ENCODE measurements at places on chromosomes 4 and X.

DNA sequence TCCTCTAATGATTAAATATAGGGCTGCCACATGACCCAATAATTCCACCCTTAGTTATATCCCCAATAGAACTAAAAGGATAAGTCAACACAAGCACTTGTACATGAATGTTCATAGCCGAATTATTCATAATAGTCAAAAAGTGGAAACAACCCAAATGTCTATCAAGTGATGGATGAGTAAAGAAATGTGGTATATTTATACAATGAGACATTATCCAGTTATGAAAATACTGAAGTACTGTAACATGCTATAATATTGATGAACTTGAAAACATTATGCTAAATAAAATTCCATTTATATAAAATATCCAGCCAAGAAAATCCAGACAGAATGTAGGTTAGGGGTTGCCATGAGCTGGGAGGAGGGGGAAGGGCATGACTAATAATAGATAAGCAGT is 436.7 kb upstream of the AADAT start:
- no peak for DNase-seq

DNA sequence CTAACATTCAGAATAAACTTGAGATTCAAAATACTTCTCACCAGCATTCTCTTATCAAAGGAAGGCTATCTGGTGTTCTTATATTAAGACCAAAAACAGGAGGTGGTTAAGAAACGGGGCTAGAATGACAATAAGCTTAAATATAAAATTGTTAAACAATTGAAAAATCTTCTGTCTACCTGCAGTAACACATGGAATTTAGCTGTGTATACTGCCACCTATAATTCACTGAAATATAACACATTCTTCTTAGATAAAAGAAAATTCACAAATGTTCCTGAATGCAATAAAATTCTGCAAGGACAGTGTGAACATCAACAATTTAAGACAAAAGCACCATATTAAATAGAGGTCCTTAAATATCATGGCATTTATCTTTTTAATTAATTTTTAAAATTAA is 11.5 kb upstream of the PCDH10 start:
- no peak for DNase-seq

GRCh38 chrX:130560544-130560943 is 158.8 kb downstream of the RBMX2 start:
- no peak for DNase-seq

- no peak for DNase-seq
Observed at GRCh38 chrX:15977644-15978043, 123.0 kb upstream of the AP1S2 start.

DNA sequence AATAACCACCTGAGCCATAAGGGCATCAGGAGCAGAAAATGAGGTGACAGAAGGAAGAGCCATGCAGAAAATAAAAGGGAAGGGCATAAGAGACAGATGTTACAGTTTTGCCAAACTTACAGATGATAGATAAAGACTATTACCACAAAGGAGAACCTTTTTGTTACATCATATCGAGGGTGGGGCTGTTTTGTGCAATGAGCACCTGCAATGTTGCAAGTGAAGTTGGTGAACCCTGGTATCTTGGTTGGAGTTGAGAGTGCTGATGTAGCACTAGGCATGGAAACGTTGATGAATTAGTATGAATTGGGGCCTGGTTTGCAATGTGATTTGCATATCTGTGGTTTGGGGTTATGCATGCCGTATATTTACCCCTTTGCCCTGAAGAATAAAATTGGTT is 119.8 kb upstream of the TEX13D start:
- no peak for DNase-seq
